ENCODE measurements at places on chromosomes 1 and 21.

DNA sequence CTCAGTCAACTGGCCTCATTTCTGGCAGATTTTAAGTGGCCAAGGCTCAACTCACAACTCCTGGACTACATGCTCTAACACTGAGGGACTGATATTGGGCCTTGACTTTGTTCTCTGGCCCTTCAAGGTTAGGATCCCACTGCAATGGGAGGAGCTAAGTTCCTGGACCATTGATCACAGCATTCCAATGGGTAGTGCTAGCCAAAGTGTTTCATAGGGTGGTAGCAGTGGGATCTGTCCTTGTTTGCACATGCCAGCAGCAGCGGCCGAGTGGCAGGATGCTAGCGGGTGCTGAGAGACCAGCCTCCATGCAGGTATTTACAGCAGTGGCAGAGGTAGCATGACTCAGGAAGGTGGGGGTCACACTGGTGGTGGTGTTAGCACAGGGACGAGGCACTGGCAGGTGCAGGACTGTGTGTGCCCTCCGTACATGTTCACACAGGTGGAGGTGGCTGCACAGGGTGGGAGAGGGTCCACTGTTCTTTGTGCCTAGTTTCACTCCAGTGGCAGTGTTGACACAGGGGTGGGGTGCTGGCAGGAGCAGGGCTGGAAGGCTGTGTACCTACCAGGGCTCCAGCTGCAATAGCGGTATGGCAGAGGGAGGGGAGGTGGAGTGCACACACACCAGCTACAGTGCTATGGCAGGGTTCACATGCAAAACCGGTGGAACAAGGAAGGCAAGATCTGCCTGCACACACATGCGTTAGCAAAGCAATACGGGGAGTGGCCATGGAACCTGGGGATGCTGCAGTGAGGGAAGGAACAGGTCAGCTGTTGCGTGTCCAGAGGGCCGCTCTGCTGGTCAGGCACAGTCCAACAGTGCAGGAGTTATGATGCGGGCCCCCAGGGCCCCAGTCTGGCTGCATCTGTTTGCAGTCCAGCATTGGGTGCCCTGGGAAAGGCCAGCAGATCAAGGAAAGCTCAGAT, 51.7 kb downstream of the COL24A1 start:
- no peak for DNase-seq

DNA sequence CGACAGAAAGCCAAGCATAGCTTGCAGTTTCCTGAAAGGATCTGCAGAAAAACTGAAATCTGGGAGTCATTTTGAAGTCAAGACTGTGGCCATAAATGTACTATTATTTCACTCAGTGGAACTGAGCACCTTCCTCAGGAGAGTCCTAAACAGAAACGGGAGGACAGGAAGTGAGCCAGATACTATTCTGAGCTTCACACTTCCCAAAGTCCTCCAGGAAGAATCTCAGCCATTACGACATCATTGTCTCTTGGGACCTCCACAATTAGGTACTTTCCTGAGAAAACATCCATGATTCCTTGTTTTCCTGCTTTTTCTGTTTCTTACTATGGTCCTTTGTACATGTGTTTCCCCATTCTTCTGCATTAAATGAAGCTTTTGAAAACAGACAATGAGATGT, 299.2 kb upstream of the USP25 start:
- no peak for DNase-seq

DNA sequence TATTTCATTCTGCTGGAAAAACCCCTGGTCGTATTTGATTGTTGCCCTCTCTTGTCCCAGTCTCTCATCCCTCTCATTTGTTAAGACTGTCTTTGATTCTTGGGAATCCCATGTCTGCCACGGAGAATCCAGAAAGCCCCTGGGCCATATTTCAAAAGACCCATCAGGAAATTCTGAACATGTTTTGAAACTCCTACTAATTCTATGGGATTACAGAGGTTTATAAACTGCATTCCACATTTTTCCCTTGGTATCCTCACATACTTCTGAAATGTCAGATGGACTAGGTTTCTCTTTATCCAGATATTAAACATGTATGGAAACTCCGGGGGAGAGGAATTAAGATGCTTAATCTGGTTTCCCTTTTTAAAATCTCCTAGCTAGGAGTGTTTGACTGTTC, 80.0 kb downstream of the HUNK start:
- no peak for DNase-seq

- no peak for DNase-seq
Observed at GRCh38 chr1:145719230-145720079, at the start of gene CD160. TSS of gene CD160 (plus strand) at chr1:145719499. CDS start at chr1:145728328, 8,829 bp downstream.

- DNase-seq, result no peak
Observed at GRCh38 chr1:215475796-215476481, 91.2 kb upstream of the KCTD3 start.

DNA sequence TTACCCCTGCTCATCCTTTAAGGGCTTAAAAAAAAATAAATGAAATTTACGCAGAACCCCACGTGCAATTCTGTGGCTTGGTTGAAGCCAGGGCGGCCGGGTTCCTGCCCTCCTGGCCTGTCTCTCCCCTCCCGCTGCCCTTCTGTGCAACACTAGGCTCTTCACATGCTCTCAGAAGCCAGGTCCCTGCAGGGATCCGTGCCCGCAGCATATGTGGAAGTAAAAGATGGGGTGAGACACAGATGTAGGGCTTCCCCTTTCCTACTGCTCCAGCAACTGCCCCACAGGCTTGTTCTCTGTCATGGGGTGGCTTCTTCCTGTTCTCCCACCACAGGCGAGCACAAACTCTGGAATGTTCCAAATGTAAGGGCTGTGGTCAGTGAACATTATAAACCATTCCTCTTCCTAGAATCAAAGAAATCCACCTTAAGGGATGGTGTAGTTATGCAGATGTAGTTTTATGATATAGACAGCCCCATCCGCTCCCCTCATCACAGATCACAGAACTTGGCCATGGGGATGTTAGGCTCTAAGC, 535.4 kb downstream of the KIF26B start:
- DNase-seq, result no peak
